Regular cardiac myocyte (primary cell): ENCODE measurements at places on chromosomes 4 and X. TPM values are rescaled to one million over a fixed set of nuclear protein-coding genes. Genes with fewer than 3 reads are reported as not detected.

Gene UGT2B7
- 0.19 and 0.85 TPM in 2 replicates for total RNA-seq

Gene CYTL1
- 0.19 TPM in 1 of 2 replicates, not detected in the other for total RNA-seq

Gene TMEM35A
- 5.1 and 8.2 TPM in 2 replicates for total RNA-seq

Gene TFE3
- total RNA-seq, result 29.1 and 33.0 TPM in 2 replicates

Gene BEND2
- not detected in 2 replicates for total RNA-seq

Gene SPP1
- total RNA-seq, result 10.7 and 26.5 TPM in 2 replicates

Gene S100G
- not detected in 2 replicates for total RNA-seq
